ENCODE measurements at places on chromosomes 5 and 9. TPM values are rescaled to one million over a fixed set of nuclear protein-coding genes. Genes with fewer than 3 reads are reported as not detected.

DNA sequence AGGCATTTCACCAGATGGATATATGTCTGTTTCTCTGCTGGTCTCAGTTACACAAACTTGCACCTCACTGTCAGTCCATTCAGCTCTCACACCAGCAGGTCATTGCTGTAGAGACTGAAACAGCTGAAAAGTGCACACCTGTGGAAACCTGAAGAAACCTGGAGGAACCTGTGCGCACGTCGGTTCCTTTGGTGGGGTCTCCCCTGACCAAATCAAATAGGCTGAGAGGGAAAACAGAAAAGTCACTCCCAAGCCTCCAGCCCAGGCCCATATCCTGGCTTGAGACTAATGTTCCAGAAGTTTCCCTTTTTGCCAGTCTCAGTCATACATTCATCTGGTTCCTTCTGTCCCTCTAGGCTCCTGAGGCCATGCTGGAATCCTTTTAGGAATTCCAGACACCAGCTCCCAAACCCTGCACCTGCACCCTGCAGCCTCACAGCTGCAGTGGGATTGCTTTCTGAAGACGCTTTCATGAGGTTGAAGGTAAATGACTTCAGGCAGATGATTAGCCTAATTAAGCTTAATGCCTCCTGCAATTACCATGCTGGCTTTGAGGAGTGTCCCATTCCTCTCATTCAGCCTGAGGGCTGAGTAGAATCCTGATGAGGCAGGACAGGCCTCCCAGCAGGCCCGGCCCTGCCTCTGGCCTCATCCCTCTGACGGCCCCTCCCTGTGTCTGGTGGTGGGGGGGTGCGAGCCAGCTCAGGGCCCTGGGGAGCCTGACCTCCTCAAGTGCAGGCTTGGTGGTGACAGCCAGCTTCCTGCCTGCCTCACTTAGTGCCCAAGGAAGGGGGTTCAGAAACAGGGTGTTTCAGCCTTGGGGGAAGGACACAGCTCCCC lies 24.3 kb upstream of the CXCL14 start:
- DNase-seq, result peak; percentile 23
- no peak overlapping the region for H3K4me3 ChIP-seq
- H3K27ac ChIP-seq, result no peak overlapping the region
- no peaks in the 10 kb centered on the region for H3K36me3 ChIP-seq
- peaks cover 17% of the 10 kb centered on the region for H3K4me1 ChIP-seq

DNA sequence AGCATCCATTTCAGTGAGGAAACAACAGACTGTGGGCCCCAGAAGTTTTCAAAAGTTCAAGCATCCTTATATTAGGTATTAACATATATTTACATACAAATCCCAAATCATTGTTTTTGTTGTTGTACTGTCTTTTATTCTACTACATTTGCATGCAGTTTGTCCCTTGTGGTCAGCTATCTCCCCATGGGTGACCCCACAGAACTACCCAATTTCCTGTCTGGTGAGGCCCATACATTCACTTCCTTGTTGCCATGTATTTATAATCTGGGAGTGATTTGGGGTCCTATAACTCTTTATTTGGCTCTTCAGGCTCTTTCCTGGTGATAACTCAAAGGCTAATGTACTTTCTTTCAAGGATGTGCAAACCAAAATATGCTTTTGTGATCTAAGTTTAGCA lies 3.3 kb upstream of the CD180 start:
- no peaks in the 10 kb centered on the region for H3K36me3 ChIP-seq
- no peaks in the 10 kb centered on the region for H3K4me1 ChIP-seq
- H3K27me3 ChIP-seq, result no peaks in the 10 kb centered on the region

IFNK gene
- 0.06 TPM for polyA plus RNA-seq

- H3K4me1 ChIP-seq, result no peaks in the 10 kb centered on the region
- DNase-seq, result no peak
- no peak overlapping the region for H3K27ac ChIP-seq
- no peaks in the 10 kb centered on the region for H3K27me3 ChIP-seq
Measured at GRCh38 chr5:28548856-28549255, 1510.5 kb upstream of the CDH9 start.

GRCh38 chr9:38208206-38208901 lies 139.3 kb upstream of the SHB start:
- no peaks in the 10 kb centered on the region for H3K36me3 ChIP-seq
- H3K4me1 ChIP-seq, result no peaks in the 10 kb centered on the region
- no peak overlapping the region for H3K4me3 ChIP-seq

Measured in large intestine (tissue), 12 donors.